ENCODE measurements at places on chromosomes 11 and 22. TPM values are rescaled to one million over a fixed set of nuclear protein-coding genes. Genes with fewer than 3 reads are reported as not detected.

- no peak for DNase-seq
These were observed 47.5 kb upstream of the E2F8 start for GRCh38 chr11:19288256-19288655.

DNA sequence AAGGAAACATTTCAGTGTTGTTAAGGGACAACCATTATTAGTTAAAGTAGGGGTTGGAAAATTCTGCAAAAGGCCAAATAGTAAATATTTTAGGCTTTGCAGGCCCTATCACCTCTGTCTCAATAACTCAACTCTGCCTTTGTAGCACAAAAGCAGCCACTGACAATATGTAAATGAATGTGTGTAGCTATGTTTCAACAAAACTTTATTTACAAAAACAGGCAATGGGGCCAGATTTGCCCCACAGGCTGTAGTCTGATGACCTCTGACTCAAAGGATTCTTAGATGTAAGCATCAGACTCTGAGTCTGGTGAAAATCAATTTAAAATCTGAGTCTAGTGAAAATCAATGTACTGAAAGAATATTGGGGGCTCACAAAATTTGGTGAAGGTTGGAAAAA is 50.3 kb downstream of the PAK1 start:
- DNase-seq: no peak

Gene APOL5
- total RNA-seq: not detected

- DNase-seq: no peak
These were observed 2925.9 kb upstream of the OR11H1 start for GRCh38 chr22:12601870-12602779.

DNA sequence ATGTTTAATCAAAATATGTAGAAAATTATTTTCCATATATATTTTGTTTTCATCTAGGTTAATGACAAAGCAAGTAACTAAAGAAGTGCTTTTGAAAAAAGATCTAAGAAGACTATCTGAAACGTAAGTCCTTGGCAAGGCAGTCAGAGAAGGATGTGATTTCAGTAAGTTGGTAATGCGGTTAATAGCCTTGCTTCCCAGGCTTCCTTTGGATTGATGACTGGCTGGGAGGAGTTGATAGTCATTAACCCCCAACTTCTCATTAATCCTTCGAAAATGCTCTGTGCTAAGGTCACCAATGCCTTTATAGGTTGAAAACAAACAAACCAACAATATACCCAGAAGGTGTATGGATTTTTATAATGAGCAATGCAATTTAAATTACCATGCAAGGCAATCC is 1326.5 kb downstream of the LRRC4C start:
- DNase-seq: no peak

GRCh38 chr11:129896062-129896461 is 684 bp upstream of the NFRKB start:
- DNase-seq: no peak

DNA sequence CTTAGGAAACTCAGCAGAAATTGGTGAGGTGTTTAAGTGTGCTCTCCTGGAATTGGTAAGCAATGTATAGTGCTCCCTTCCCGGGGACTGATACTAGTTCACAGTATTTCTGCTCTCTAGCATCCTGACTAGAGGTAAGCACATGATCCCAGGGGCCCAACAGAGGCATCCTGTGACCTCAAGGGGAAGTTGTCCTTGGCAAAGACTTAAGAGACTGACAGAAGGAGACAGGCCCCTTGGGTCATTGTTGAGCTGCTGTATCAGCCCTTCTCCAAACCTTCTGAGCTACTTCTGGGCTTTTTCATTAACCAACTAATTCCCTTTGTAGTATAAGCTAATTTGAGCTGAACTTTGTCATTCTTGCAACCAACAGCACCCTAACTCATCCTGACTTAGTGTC is 4.3 kb upstream of the TBC1D22A start:
- DNase-seq: no peak

GRCh38 chr11:73308961-73309919 is 1.2 kb downstream of the ARHGEF17 start:
- DNase-seq: peak; percentile 59

DNA sequence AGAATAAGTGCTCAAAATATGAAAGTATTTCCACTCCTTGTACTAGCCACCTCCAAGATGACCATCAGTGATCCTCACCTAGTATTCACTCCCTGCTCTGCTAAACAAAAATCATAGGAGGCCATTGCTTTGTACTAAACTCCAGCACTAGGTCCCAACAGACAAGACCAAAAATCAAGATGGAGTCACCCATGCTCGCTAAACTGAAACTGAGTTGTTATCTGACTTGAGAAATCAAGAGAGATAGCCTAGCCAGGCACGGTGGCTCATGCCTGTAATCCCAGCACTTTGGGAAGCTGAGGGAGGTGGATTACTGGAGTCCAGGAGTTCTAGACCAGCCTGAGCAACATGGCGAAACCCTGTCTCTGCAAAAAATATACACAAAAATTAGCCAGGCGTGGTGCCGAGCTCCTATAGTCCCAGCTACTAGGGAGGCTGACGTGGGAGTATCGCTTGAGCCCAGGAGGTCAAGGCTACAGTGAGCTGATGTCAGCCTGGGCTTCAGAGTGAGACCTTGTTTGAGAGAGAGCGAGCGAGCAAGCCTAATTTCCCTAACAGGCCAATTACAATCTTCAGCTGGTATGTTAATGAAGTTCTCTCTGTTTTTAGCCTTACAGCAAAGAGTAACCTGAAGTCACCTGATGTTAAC is 9.3 kb downstream of the SEC14L6 start:
- no peak for DNase-seq

- DNase-seq: no peak
These were observed 22.5 kb downstream of the PPP2R1B start for GRCh38 chr11:111743700-111744099.

Gene MRGPRX3
- not detected for total RNA-seq

Gene NTM
- total RNA-seq: 119 TPM

- no peak for DNase-seq
These were observed 210.8 kb downstream of the PGR start for GRCh38 chr11:100918551-100919500.

- DNase-seq: no peak
These were observed 80.8 kb upstream of the SORL1-AS1 start for GRCh38 chr11:121533601-121534000.

GRCh38 chr11:47325271-47326041 is 27.0 kb downstream of the MYBPC3 start:
- DNase-seq: no peak

- no peak for DNase-seq
These were observed 377.0 kb downstream of the DDX10 start for GRCh38 chr11:109041876-109042275.

DNA sequence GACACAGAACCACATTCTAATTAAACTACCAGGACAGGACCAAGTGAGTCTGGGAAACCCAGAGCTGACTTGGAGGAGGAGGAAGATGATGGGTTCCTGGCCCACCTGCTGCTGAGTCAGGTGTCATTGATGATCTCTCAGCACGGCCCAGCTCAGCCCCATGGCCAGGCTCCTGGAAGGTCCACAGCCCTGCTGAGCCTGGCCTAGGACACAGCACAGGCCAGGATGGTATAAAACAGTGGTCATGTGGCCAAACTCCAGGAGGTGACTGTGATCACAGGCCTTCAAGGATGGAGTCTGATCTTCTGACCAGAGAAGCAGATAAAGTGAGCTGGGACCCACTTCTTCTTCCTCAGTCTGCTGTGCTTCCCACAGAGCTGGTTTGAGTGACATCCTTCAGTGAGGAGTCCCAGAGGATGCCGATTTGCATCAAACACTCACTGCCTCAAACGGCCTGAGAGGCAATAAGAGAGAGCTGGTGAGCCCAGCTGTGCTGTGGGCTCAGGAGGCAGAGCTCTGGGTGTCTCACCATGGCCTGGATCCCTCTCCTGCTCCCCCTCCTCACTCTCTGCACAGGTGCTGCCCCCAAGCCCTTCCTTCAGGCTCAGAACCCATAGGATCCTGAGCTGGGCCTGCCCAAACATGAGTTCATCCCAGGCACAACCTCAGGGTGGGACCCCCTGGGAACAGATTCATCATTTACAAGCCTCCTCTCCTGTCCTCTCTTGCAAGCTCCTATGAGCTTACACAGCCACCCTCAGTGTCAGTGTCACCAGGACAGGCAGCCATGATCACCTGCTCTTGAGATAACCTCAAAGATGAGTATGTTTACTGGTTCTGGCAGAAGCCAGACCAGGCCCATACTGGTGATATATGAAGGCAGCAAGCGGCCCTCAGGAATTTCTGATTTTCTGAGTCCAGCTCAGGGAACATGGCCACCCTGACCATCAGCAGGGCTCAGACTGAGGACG is 37.7 kb upstream of the IGLL5 start:
- DNase-seq: no peak

Gene AGBL2
- total RNA-seq: 0.41 TPM

Gene SEC14L6
- 0.82 TPM for total RNA-seq

Gene RFPL3
- total RNA-seq: not detected

DNA sequence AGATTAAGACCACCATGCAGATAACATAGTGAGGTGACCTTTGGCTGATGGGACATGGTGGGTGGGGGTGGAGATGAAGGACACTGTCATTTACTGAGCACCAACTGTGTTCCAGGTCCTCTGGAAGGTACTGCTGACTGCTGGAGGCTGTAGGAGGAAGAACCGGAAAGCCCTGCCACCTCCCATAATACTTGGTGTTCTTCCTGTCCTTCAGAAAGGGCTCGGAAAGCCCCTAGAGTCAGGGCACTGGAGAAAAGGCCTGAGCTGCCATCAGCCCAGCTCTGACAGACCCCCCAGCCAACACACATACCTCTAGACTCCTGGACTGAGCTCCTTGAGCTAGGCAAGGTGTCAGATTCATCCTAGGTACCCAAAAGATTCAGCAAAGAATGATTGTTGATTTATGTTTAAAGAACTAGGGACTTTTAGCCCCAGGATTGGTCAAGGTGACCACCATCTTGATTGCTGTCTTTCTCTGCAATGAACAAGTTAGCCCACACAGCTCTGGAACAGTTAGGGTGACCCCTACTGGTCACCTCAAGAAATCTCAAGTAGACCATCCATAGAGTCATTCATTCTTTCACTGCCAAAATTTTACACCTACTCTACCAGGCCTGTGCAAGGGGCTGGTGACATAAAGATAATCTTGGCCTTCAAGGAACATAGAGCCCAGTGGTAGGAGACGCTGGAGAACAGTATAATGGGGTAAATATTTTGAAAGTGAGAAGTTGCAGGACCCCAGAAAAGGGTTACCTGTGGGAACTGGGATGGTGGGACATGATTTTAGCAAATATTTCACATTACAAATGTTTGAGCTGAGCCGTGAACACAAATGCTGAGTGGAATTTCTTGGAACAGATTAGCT is 39.4 kb downstream of the IRAG1 start:
- DNase-seq: peak; percentile 31

DNA sequence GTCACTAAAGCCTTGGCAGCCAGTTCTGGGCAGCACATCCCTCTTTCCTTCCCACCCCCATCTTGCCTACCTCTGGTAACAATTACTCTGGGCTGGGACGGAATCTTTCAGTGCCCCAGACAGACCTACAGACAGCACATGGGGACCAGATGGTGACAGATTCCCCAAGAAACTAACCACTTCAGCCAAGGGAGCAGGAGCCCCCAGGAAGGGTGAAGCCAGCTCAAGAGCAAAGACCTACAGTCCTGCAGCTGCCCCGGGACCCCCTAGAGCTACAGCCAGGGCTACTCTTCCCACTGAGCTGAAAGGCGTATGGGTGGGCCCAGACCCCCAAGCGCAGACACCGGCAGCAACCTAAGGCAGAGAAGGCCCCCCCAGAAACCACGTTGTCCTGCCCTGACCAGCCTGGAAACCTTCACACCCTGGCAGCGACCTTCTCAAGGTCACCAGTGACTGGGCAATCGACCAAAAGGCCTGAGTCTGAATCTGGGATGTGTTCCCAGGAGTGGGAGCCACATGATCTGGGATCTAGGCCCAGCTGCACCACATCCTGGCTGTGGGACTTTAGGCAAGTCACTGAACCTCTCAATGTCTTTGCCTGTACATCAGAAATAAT is 65.8 kb downstream of the LRRC32 start:
- no peak for DNase-seq

GRCh38 chr11:116638463-116638862 is 134.3 kb downstream of the BUD13 start:
- DNase-seq: no peak
